Fibroblast of pulmonary artery (primary cell): ENCODE measurements at places on chromosomes 11 and 22.
A peak's percentile ranks its signal among the peaks of the same experiment; 100 is the strongest.

- DNase-seq = no peak
Measured at GRCh38 chr11:26572770-26573402, 823 bp upstream of the MUC15 start.

- no peak for DNase-seq
Measured at GRCh38 chr22:21937041-21937820, 15.4 kb downstream of the PPM1F start.

DNA sequence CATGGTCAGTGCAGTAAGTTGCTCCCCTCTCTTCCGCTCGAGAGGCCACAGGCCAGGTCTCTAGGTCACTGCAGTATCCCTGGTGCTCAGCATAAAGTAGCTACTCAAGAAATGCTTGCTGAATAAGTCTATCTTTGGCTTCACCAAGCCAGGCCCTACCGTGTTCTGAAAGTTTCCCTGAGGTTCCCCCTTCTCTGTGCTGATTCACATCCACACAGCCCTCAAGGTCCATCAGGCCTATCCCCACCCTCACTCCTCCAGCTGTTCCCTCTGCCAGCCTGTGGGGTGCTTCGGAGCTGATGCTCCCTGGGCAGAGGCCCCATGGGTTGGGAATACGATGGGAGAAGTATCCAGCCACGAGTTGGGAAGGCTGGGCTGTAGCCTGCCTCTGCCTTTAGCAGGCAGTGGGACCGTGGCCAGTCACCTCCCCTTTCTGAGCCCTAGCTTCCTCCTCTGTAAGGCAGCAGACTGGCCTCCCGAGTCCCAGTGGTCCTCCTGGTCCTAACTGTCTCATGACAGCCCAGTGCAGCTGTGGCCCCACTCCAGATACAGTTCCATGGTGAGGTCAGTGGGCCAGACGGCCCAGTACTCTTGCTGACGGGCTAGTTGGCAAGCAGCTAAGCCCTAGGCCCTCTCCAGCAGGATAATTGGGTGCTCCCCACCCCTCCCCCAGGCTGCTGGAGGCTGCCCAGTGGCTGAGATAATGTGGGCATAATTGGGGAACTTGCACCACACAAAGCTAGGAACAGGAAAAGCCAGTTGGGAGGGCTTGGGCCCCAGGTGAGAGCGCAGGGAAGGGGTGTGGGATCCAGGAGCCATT lies 48.2 kb downstream of the NECTIN1 start:
- DNase-seq = peak; percentile 31

GRCh38 chr22:39174498-39175352 lies 22.2 kb upstream of the CBX7 start:
- peak; percentile 96 for DNase-seq

DNA sequence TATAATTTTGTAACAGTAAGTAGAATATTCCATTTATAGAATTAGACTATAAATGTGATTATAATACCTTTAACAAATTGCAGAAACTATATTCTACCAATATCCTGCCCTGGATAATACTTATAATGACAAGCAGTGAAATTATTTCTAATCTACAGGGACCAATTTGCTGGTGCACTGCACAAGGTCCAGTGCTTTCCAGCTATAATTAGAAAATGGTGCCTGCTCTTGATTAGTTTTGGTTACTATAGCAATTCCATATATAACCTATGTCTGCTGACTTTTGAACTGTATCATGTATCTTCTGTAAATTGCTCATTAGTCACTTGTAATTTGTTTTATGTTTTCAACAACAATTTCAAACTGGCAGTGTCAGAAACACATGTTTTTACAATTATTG lies 23.1 kb downstream of the FANCF start:
- DNase-seq = no peak

GRCh38 chr11:114290503-114291235 lies 5.5 kb upstream of the NNMT start:
- DNase-seq = peak; percentile 43

DNA sequence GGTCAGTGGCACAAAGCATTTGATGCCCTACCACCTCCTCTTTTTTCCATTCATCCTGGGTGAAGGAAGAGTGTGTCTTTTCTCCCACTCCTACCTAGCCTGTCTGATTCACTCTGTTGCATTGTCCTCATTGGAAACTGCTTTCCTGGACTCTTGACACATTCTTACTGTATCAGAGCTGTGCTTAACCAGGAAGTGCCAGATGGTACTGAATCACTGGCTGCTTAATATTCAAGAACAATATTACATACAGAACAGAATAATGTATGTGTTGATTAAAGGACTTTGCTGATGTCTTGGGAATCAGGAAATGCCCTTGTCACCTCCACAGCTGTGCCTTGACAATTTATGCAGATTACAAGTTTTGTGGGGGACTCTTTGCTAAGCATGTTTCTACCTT lies 44.4 kb downstream of the SVIP start:
- DNase-seq = peak; percentile 76

DNA sequence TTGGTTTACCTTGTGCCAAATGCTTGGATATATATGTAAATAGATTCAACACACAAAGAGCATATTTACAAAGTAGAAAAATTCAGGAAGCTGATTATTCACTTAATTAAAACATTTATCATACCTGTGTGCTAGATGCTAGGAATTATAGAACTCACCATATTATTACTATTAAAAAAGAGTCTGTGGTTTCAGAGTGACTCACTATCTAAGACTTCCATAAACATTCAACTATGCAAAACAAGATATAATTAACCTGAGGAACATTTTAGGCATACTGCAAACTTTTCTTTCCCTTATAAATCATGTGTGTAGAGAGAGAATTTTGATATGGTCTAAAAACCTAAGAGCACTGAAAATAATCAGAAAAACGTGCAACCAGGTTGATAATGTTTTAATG lies 27.3 kb downstream of the CTSC start:
- DNase-seq = peak; percentile 32

DNA sequence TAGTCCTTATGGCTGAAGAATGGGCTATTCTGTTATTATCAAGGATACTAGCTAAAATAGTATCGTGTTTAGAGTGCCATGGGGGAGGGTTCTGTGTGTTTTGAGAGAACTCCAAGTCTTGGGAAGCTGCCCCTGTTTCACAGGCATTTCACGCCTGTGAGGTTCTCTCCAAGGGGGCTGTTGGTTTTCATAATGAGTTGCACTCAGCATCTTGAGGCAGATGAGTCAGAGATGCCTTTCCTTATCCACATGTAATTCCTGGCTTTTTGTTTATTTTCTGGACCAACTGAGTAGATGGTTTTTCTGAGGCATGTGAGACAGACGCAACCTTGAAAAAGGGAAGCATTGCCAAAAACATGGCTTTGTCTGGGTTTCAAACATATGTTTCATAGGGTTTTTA lies 203.7 kb downstream of the ARHGAP42 start:
- peak; percentile 78 for DNase-seq

GRCh38 chr11:69276165-69276564 lies 17.8 kb upstream of the MYEOV start:
- DNase-seq = no peak

- no peak for DNase-seq
Measured at GRCh38 chr11:128291007-128291406, 296.4 kb downstream of the ETS1 start.

DNA sequence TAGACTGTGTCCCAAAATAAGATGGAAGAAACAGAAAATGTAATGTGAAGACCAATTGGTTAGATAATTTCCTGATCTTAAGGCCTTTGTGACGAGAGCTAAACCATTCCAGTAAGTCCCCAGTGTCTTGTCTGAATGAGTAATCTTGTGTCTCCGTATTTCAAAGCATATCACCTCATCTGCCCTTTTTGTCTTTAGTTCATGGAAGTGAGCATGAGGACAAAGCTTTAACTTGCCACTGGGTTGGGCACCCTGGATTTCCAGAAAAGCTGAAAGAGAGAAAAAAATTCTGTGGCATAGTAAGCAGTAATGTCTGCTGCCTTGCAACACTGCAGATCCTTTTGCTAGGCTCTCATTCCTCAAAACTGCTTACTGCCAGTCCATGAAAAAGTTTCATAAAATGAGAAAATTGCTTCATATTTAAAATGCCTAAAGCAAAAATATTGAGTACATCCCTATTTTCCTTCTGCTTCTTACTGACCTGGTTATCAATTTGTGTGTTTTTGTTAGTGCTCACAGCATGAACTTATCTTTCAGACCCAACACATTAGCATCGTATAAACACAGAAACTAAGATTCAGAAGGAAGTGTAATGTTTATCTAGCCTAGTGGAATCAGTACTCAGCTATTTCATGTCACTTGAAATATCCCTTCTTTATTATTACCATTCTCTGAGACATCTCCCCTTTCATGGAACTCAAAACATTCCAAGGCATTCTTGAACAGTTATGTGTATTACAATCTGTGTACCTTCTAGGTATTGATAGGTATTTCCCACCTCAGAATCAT lies 5.3 kb downstream of the CASP12 start:
- DNase-seq = peak; percentile 27

DNA sequence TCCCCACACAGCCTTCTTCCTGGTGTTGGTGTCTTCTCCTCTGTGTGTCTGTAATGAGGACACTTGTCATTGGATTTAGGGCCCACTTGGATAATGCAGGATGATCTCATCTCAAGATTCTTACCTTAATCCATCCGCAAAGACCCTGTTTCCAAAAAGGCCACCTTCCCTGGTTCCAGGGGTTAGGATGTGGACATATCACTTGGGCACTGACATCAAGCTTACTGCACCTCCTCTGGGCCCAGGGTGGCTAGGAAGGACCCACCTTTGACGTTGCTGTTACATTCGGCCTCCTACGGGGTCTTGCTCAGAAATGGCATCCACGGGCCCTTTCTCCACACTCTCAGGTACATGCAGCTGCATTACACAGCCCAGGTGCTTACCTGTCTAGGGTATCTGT lies 535.9 kb downstream of the BRD1 start:
- no peak for DNase-seq

- no peak for DNase-seq
Measured at GRCh38 chr11:95070471-95070870, 3.8 kb downstream of the SRSF8 start.

- no peak for DNase-seq
Measured at GRCh38 chr11:91209306-91209705, 986.5 kb upstream of the CHORDC1 start.

- no peak for DNase-seq
Measured at GRCh38 chr11:133811850-133812685, 33.2 kb downstream of the SPATA19 start.

DNA sequence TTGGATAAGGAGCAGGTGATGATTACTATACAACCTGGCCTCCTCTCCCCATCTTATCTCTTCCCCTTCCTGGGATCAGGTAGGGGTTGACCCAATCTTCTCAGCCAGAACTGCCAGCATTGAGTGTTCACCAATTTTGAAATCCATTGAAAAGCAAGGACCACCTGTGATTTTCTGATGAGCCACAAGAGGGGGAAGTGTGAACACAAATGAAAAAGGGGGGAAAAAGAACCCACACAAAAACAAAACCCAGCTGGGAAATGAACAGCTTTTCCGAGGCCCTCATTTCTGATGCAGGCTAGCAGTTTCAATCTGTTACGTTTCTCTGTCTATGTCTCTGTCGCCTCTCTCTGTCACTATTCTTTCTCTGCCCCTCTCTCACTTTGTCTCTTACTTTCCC lies 161.9 kb downstream of the INSC start:
- DNase-seq = peak; percentile 13

- DNase-seq = peak; percentile 8
Measured at GRCh38 chr11:67606093-67606491, 644 bp upstream of the NDUFV1 start.

DNA sequence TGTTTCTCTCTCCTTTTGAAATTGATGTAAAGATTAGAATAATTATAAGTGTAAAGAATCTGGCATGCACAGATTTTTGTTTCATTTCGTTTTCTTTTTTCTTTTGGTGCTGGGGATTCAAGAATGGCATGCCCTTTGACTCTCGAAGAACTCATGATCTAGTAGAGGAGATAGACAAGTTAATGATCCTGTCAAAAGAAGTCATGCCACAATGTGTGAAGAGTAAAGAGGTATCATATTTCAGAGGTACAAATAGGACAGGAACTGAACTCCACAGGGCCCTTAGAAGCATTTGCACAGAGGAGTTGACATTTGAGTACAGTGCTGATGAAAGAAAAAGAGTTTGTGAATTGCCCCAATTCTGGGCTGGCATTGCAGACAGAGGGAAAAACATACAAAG lies 708.0 kb upstream of the ARHGAP42 start:
- no peak for DNase-seq

DNA sequence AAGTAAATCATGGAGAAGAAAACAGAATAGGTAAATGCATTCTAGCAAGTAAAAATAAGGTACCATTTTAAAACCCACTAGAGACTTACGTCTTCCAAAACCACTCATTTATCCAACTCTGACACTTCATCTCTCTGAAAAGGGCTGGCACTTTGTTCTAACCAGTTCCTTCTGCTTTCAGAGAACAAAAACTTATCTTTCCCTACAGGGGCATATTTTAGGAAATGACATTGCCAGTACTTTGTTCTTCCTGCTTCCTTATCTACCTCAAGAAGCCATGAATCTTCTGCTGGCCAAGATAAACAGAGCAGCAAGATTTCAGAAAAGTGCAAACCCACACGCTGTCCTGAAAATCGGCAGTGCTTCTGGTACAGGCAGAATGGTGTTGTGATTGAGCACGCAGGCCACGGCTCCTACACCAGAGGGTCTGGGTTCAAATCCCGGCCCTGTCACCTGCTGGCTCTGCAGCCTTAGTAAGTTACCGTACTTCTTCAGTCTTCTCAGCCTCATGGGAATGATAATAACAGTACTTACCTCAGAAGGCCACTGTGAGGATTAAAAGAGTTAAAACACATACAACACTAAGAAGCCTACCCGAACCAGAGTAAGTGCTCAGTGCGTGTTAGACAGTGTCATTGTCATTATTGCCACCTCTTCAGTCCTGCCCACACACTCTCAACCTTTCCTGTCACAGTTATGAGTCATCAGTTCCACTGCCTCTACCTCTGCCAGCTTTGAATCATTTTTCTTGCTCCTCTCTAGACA lies 11.0 kb downstream of the MPZL3 start:
- peak; percentile 29 for DNase-seq

- peak; percentile 97 for DNase-seq
Measured at GRCh38 chr22:25759825-25760231, 17.8 kb downstream of the MYO18B start.

GRCh38 chr22:28068826-28069225 lies 149.8 kb upstream of the PITPNB start:
- DNase-seq = no peak
